Activated CD4-positive, alpha-beta T cell treated with anti-CD3 and anti-CD28 coated beads for 48 hours (primary cell): ENCODE measurements at places on chromosomes 7 and 10.
A peak's percentile ranks its signal among the peaks of the same experiment; 100 is the strongest.

DNA sequence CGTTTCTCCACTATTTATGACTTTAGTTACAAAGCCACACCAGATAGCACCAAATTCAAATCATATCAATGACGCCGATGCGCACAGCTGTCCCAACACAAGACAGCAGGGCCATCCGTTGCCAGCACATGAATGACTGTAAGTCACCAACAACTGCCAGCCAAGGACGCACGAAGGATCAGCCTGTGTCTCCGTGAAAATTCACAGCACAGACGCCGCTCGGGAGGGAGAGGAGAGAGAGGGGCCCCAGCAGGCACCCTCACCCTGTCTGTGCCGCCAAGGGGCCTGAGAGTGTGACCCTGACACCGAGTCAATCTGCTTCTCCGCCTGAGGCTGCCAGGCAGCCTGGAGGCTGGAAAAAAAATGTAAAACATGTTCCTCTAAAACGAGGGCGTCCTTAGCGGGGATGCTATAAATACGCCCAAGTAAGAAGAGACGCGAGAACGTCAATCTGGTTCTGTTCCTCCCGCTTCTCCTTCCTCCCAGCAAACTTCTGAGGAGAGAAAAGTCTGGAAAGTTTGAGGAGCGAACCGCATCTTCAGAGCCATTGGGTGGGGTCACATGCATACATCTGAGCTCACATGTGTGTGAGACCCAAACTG lies 111.2 kb downstream of the PTPRN2 start:
- no peak for DNase-seq

DNA sequence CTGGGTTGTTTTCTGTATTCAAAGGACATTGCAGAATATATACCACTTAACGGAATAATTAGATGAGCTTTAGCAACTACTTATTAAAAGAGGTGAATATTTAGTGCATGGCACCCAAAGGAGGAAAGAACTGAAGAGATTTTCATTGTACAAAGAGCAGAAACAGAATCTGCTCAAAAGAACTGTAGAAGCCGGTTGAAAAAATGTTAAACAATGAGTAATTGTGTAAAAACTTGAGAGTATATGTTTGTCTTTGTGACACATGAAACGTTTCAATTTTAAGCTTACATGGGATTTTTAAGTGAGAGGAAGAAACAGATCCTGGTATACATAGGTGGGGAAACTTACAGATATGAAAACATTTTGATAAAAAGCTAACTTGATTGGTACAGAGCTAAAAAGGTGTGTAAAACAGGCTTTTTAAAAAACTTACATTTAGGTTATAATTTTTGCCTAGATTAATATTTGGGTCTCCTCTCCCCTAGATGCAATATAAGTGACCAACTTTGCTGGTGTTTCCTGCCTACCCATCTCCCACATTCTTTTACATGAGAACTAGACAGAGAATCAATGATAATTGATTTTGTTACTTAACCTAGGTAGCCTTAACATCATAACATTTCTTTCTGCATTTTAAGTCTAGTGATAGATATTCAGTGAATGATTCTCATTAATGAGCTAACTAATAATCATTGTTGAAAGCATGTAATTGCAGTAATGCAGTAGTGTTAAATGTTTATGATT lies 6.8 kb downstream of the ARL5B start:
- DNase-seq: no peak

DNA sequence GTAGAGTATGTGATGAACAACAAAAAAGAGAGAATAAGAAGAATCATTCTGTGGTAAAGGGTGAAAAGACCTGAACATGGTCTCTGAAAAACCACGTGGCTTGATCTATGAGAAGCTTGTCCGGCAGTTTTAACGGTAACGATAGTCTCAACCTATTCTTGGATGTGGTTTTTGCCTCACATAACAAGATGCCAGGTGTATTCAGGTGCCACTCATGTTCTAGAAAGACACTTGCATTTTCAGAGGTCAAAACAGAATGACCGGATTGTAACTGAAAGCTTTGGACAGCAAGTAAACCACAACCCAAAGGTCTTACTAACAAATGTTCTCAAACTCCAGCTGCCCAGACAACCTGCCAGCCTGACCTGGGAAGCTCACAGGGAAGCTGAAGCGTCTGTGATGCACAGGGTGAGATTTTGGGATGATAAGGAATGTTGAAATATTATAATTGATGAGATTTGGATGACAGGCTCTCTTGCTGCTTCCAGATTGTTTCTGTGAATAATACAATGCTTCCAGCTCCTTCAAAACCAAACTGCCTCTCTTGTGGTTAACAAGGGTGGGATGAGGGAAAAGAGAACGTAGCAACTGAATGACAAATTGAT lies 137.4 kb upstream of the GRB10 start:
- no peak for DNase-seq

DNA sequence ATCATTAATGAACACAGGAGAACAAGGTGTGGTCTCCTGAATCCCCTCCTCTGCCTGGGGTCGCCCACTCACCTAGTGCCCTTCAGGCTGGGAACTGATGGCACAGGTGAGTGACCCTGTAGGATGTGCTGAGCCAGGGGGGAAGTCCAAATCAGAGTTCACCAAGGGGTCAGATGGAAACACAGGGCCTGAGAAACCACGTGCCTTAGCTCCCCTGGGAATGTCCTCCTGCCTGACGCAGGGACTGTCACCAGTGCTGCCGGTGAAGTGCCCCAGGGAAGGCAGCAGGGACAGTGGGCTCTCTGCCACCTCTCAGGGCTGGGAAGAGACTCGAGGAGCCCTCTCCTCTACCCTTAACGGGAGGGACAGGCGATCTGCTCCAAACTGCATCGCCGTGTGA lies 5.8 kb upstream of the PYROXD2 start:
- no peak for DNase-seq

- peak; percentile 78 for DNase-seq
Observed at GRCh38 chr10:79562135-79562756, 2.0 kb upstream of the SFTPA2 start.

DNA sequence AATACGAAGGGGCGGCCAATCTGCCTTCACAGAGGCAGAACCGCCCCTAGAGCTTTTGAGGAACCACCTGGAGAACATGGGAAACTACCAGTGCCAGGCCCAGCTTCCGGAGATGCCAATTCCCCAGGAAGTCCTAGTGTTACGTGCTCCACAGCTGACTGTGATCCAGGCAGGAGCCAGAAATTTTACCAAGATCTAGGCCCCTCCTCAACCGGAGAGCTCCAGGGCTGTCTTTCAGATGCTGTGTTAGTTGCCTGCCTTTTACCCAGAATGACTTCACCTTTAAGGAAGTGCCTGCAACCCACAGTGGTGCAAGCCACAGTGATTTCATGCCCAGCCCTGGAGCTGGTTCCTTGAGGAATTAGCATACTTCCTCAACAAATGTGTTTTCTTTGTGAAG lies 62.9 kb downstream of the ELMO1 start:
- no peak for DNase-seq

GRCh38 chr7:84177758-84178412 lies 16.7 kb downstream of the SEMA3A start:
- DNase-seq: no peak

GRCh38 chr10:50595785-50596184 lies 28.0 kb downstream of the SGMS1 start:
- no peak for DNase-seq

DNA sequence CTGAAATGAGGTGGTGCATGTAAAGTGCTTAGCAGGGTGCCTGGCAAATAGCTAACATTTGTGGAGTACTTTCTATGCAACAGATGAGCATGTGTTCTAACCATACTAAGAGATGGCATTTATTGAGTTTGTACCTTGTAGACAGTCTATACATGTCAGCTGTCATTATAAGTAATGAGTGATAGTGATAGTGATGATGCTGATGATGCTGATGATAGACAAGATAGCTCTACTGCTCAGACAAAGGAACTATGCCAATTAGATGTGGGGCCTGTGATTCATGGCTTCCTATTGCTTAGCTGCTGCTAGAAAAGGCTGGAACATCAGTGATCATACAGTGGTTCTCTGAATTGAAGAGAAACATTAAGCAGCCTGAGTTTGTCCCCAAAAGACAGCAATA lies 585.8 kb downstream of the KCNMA1 start:
- DNase-seq: no peak

DNA sequence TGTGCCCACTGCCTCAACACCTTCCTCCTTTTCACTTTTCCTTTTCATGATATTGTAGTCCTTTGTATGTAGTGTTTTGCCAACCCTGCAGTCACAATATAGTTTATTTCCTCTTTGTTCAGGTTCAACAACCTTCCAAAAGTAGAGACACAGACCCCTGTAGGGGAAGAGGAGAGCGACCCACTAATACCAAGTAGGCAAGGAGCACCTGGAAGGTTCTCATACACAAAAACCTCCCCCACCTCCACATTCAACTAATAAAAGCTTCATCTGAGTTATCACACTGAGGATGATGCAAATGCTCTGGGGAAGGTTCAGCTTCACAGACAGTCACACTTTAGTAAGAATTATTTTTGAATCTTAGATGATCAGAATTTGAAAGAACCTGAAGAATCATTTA lies 41.6 kb downstream of the PIK3AP1 start:
- DNase-seq: no peak

DNA sequence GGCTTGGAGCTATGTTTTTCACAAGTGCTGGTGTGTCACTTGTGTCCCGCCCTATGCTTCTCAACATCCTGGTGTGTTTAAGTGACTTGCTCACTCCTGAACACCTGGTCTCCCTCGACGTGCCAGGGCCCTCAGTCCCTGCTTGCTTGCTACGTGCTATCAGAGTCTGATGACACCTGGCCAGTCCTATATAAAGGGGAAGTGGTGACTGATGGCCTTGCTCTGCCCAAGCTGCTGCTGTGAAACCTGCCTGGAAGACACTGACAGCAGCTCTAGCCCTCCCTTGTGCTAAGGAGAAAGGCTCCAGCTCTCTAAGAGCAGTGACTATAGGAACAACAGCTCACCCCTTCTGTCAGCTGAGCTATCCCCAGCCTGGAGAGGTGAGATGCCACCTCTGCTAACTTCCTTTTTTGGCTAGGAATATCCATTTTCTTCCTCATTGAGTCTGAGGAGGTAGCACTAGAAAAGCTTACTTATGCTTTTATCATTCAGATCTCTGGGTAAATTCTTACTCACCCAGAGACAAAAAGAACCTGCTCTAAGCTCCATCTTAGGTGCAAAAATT lies 77.2 kb upstream of the PLXNA4 start:
- no peak for DNase-seq

DNA sequence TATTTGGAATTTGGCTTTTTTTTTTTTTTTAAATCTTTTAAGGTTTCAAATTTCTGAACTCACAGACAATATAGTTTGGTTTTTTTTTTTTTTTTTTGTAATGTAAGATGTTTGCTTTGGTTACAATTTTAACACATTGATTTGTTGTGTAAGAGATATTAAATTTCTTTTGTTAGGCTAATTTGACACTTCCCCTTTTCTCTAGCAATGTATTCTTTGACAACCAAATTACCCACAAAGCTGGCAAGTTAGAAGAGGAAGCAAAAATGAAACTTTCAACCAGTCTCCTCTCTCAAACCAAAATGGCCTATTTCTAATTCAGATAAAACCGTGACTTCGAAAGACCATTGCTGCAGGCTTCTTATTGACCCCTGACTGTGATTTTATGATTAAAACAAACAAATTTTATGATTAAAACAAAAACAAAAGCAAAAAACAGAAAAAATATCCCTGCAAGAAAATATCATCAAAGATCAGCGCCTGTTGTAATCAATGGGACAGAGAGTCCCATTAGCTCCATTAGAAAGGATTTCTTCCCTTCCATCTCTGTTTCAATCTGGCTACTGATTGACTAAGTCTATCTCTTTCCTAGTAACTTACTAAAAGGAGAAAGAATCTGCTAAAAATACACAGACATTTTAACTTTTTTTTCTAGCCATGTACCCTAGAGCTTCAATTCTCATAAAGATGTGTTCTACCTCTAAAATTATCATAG lies 489.2 kb downstream of the MDFIC start:
- DNase-seq: no peak

- no peak for DNase-seq
Observed at GRCh38 chr7:128060018-128060417, 28.8 kb upstream of the LRRC4 start.

DNA sequence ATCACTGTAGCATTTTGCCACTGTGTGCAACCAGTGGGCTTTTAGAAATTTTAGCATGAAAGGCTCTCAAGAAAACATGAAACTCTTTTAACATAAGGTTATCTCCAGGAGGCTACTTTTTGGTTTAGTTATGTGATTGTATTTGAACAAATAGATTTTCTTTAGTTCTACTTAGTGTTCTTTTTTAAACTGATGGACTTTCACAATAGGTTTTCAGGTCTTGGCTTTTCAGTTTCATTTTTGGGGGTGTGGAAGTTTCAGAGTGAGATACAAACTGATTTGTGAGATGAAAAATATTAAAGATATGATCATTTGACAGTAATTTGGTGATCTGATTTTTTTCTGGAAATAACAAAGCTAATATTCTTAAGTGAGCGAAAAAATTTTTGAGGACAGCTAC lies 344.1 kb downstream of the PHF14 start:
- no peak for DNase-seq

GRCh38 chr7:4029941-4030340 lies 652.2 kb upstream of the FOXK1 start:
- no peak for DNase-seq

- DNase-seq: no peak
Observed at GRCh38 chr10:9709849-9710248, 1307.8 kb upstream of the CELF2 start.

GRCh38 chr7:75870557-75871161 lies 8.2 kb upstream of the RHBDD2 start:
- DNase-seq: peak; percentile 37
